ENCODE measurements at places on chromosomes 6 and 20. TPM values are rescaled to one million over a fixed set of nuclear protein-coding genes. Genes with fewer than 3 reads are reported as not detected.

DNA sequence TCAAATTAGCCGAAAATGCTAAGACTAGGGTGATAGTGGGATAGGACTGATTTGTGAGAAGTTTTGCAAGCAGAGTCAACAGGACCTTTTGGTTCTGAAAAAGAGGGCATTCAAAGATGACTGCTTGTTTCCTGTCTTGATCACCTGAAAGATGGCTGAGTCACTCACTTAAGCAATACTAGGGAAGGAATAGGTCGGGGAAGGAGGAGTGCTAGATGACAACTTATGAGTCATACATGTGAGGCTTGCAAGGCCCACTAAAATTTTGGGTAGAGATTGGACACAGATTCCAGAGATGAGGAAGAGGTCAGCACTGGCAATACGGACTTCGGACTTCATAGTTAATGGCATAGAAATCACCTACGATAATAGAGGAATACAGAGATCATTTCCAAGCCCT, 89.2 kb downstream of the FAM83B start:
- DNase-seq = no peak

DNA sequence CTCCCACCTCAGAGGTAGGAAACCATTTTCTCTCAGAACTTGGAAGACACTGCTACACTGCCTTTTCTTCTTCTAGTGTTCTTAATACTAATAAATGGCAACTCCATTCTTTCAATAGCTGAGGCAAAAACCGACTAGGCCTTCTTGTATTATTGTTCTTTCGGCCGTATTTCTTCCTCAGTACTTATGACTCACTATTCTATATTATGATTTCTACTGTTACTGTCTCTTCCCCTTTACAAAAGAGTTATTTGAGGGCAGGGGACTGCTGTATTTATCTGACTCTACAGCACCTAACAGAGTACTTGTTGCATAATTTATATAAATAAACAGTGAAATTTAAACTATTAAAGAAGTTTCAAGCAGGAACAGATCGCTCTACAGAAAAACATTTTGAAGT, 3.1 kb downstream of the DNAAF9 start:
- no peak for DNase-seq

DNA sequence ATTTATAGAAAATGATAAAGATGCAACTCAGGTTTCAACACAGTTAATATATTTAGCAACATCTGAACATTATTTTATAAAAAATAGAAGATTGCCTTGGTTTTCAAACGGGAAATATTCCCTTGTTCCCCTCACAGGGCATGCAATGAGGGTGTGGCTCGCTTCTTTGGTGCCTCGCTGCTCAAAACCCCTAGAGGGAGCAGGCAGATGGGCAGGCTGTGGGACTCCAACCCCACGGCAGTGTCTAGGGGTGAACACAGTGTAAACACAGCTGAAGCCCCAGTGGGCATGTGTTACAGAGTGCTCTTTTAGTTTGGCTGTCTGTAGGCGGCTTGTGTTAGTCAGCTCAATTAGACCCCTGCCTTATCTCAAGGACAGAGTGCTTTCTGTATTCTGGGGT, 560.8 kb upstream of the IMPG1 start:
- DNase-seq = no peak

Gene PBOV1
- not detected for total RNA-seq

Gene ARMC12
- total RNA-seq = not detected

DNA sequence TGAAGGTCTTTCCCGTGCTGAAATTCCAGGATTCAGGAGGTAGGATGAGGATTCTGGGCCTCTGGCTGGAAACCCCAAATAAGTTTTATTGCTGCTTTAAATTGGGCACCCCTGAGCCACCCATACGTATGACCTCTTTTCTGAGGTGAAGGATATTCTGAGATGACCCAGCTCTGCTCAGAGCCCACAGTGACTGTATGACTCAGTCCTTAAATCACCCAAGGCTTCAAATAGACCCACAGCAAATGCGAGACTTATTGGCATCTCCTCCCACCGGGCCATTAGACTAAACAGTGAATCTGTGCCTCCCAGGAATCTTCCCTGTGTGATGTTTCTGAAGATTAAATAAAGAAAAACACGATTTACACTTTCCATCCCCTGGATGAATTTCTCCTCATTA, 9.5 kb downstream of the SIRPG start:
- no peak for DNase-seq

- peak; percentile 31 for DNase-seq
These were observed 195.0 kb upstream of the CEP162 start for GRCh38 chr6:84422380-84422968.

GRCh38 chr6:30127238-30128093, 8.5 kb upstream of the TRIM40 start:
- DNase-seq = no peak

DNA sequence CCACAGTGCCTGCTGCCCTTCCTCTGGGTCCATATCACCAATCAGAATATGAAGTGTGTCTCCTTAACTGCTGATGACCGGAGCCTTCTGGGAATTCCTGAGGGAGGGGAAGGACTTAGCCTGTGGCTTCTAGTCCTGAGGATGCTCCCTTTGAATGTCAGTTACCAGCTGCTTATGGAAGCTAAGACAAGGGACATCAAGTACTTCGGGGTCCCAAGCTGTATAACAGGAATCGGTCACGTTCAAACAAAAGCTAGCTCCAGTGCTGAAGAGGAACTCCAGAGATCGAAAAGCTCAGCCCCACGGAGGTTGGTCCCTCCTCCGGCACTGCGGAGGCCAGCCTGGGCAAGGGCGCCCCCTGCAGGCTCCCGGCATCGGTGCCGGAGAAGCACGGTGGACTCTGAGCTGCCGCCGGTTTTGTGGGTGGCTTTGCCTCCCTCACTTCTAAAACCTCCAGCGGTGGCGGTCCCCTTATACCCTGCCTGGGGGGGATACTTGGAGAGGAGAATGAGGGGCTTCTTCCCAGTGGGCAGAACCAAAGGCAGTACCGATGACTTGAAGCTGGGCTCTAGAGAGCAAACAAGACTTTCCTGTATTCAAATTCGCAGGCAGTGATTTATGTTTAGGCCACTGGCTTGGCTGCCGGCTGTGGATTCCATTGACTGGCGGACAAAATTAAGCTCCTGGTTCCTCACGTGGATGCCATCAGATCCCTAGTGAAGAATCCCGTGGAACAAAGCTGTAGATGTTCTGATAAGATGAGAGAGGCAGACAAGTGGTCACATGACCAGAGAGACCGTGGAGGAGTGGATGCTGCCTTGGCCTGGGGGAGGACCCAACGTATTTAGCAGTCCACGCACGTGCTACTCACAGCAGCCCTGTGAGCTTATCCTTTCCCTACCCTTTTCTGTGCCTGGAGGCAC, 16.2 kb upstream of the UBR2 start:
- peak; percentile 68 for DNase-seq

DNA sequence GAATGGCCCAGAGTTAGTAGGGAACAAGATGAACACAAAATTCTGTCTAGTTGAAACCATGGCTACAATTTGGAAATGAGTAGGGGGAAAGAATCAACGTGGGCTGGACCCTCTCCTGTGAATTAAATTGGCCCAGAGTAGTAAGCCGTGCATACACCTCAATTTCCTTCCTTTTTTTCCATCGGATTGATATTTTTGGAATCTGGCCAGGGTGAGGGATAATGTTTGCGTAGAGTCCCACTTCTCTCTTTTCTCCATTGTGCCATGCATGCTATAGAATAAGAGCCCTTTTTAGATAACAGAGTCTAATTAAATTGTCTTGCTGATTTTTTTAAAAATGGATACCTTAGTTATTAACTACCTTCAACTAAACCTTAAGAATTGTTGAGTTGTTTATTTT, 35.2 kb downstream of the XRN2 start:
- no peak for DNase-seq

GRCh38 chr6:40930555-40930954, 108.5 kb downstream of the UNC5CL start:
- DNase-seq = no peak

GRCh38 chr20:62949962-62950361, 2.5 kb upstream of the SLC17A9 start:
- DNase-seq = no peak

- no peak for DNase-seq
These were observed 105.8 kb downstream of the MAFB start for GRCh38 chr20:40583205-40583604.

- no peak for DNase-seq
These were observed 368.9 kb upstream of the JARID2 start for GRCh38 chr6:14876778-14877613.

GRCh38 chr6:110859335-110859792, 15.2 kb upstream of the AMD1 start:
- no peak for DNase-seq

- DNase-seq = no peak
These were observed 7.5 kb downstream of the NEDD9 start for GRCh38 chr6:11224966-11225463.

- no peak for DNase-seq
These were observed 2.0 kb downstream of the CLIC1 start for GRCh38 chr6:31734247-31734820.

- no peak for DNase-seq
These were observed 561.3 kb downstream of the DHX35 start for GRCh38 chr20:39523405-39523804.

- DNase-seq = no peak
These were observed 69.7 kb upstream of the NHSL1 start for GRCh38 chr6:138568997-138569396.

DNA sequence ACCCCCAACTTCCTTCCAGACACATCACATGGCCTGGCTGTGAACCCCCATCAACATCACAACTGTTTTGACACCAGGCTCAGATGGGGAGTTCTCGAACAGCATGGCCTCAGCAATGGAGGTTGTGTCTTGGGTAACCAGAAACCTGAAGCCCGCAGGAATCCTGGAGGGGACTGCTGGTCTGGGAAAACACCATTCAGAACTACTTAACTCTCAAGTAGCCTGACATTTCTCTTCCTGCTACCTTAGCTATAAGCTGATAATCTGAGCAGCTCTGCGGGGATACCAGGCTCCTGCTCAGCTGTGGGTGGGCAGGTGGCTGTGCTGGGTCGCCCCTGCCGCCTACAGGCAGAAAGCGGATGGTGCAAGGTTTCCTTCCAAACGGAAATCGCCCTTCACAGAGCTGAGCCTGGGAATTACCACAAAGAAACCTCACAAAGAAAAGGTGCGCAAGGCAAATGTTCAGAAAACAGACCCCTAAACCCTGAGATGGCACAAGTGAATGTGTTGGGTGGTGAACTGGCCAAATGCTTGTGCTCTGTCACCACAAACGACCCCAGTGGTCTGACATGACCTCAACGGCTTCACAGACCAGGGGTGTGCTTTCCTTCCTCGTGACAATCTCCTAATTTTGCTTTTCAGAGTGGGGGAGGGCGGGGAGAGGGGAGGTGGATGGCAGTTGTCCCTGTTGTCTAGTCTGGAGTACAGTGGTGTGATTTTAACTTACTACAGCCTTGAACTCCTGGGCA, 29.5 kb downstream of the SNX5 start:
- DNase-seq = no peak

DNA sequence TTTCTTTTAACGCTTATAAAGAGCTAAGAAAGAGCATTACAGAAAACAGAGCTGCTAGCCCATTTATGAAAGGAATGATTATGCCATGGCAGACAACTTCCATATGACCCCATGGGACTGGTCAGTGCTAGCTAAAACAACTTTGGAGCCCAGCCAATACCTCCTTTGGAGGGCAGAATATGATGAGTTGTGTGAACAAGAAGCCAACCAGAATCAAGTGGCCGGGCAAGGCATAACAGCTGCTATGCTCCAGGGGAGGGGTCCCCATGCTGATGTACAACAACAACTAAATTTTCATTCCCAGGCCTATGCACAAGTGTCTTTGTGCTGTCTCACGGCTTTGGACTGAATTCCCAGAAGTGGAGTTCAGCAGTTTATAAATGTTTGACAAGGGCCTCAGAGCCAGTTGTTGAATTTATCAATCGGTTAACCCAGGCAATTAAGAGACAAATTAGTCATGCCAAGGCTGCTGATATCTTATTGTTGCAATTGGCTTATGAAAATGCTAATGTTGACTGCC, 65.0 kb upstream of the ASCC3 start:
- no peak for DNase-seq

DNA sequence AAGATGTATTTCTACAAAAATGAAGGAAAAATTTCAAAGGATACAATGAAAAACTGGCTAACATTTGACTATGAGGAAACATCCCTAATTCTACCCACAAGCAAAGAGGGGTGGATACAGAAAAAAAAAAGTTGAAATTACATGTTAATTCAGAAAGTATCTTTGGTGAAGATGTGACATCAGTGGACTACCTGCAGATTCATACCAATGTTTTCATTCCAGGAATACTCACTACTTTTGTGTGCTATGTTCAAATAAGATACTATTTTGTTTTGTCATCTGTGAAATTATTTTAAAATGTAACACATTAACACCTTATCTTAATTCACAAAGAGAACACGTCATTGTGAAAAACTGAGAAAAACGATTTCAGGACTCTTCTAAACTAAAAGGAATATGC, 159.3 kb upstream of the SHLD1 start:
- DNase-seq = no peak

DNA sequence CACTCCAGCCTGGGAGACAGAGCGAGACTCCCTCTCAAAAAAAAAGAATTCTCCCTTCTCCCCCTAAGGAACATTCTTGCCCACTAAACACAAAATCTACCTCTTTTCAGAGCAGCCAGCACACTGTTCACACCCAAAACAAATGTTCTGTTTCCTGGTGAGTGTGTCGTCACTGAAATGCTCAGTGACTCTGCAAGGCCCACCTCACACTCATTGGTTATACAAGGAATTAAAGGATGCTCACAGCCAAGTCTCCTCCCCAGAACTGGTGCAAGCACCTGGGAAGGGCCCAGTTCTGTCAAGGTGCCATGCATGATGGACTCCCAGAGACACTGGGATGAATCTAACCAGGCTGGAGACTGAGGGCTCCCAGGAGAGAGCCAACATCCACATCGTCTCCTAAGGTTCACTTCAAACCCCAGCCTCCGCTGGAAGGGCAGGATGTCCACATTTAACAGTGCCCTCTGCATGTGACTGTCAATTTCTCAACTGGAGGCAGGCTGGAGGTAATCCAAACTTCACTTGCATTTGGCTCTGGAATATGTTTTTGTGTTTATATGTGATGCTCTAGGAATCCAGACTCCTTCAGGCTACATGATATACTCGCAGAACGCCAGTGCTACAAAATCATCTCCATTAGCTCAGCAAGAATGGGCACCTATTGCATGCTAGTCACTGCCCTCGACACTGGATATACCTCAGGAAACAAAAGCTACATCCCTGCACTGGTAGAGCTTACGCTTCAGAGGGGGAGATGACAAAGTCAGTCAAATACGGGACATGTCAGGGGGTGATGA, 7.1 kb downstream of the RRBP1 start:
- DNase-seq = no peak

DNA sequence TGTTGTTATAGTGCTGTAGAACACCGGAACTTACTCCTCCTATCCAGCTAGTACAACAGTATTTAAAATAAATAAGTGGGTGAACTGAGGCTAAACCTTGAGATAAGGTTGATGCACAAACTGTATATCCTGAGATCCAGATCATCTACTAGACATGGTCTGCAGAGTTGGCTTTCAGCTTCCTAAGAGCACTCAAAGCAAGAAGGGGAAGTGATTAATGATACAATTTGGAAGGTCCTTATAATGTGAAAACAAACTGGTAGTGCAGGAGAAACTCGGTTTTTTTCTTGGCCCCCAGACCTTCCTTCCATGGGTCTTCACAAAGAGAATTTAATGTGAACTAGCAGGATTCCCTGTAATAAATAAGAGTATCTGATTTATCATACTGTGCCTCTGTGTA, 27.4 kb upstream of the RREB1 start:
- no peak for DNase-seq

GRCh38 chr6:136994782-136995181, 50.0 kb downstream of the IL20RA start:
- DNase-seq = no peak

Data from urinary bladder (tissue), 4 donors.